ENCODE measurements at places on chromosomes 6 and 20. TPM values are rescaled to one million over a fixed set of nuclear protein-coding genes. Genes with fewer than 3 reads are reported as not detected.

The TBC1D7 gene
- total RNA-seq, result 53.5 TPM

The TFAP2D gene
- total RNA-seq, result not detected

The DLL1 gene
- 18.2 TPM for total RNA-seq

The BPIFB4 gene
- not detected for total RNA-seq

The HRH3 gene
- total RNA-seq, result 0.31 TPM

The SLC17A9 gene
- 0.31 TPM for total RNA-seq

The RPS6KA2 gene
- total RNA-seq, result 47.9 TPM

The ZC2HC1B gene
- not detected for total RNA-seq

The LAMA4 gene
- total RNA-seq, result 26.0 TPM

The MUCL3 gene
- total RNA-seq, result not detected

The COL19A1 gene
- 4.7 TPM for total RNA-seq

The CEP162 gene
- total RNA-seq, result 28.2 TPM

The SCGN gene
- 17.2 TPM for total RNA-seq

The FAM217A gene
- total RNA-seq, result not detected

The OLIG3 gene
- not detected for total RNA-seq

The OR2H2 gene
- not detected for total RNA-seq

The EHMT2 gene
- total RNA-seq, result 114 TPM

Data from parietal lobe (tissue), 2 donors.